ENCODE measurements at places on chromosomes 12 and 14. TPM values are rescaled to one million over a fixed set of nuclear protein-coding genes. Genes with fewer than 3 reads are reported as not detected.

The A2M gene
- 194 TPM for polyA plus RNA-seq

The FAM181A gene
- polyA plus RNA-seq: not detected

The PROX2 gene
- polyA plus RNA-seq: 3.3 TPM

The TRPV4 gene
- 19.2 TPM for polyA plus RNA-seq

The NYNRIN gene
- 44.1 TPM for polyA plus RNA-seq

The KLRG1 gene
- 2.2 TPM for polyA plus RNA-seq

The GALNT8 gene
- 2.7 TPM for polyA plus RNA-seq

The TBC1D30 gene
- 5.7 TPM for polyA plus RNA-seq

The YY1 gene
- 126 TPM for polyA plus RNA-seq

The PMEL gene
- 3.3 TPM for polyA plus RNA-seq

The HOXC4 gene
- 62.9 TPM for polyA plus RNA-seq

The MYF5 gene
- not detected for polyA plus RNA-seq

The KRT75 gene
- polyA plus RNA-seq: not detected

The NINJ2 gene
- 1.5 TPM for polyA plus RNA-seq

The RPL10L gene
- 0.11 TPM for polyA plus RNA-seq

The OR6C2 gene
- not detected for polyA plus RNA-seq

The SLC6A15 gene
- polyA plus RNA-seq: 0.88 TPM

The SCNN1A gene
- 64.4 TPM for polyA plus RNA-seq

The MDGA2 gene
- 2.6 TPM for polyA plus RNA-seq

The HSPA2 gene
- 18.6 TPM for polyA plus RNA-seq

The TSPAN19 gene
- 0.38 TPM for polyA plus RNA-seq

The TRIM9 gene
- 2.5 TPM for polyA plus RNA-seq

The CISTR gene
- polyA plus RNA-seq: 0.20 TPM

The MIA2 gene
- 77.6 TPM for polyA plus RNA-seq

The HOXC12 gene
- polyA plus RNA-seq: not detected

The MOAP1 gene
- polyA plus RNA-seq: 44.7 TPM

The CNTN1 gene
- 33.9 TPM for polyA plus RNA-seq

The TMEM233 gene
- 1.8 TPM for polyA plus RNA-seq

The GCH1 gene
- polyA plus RNA-seq: 8.5 TPM

The CABP1 gene
- polyA plus RNA-seq: 5.4 TPM

The PSMA6 gene
- 163 TPM for polyA plus RNA-seq

The AQP5 gene
- 2.3 TPM for polyA plus RNA-seq

The PRPH gene
- polyA plus RNA-seq: 0.56 TPM

The COX8C gene
- polyA plus RNA-seq: 0.43 TPM

The KRT4 gene
- polyA plus RNA-seq: 0.40 TPM

The PIWIL1 gene
- polyA plus RNA-seq: 3.4 TPM

The ZNF641 gene
- 23.4 TPM for polyA plus RNA-seq

The CTDSP2 gene
- 259 TPM for polyA plus RNA-seq

The C1S gene
- polyA plus RNA-seq: 47.4 TPM

The ZFHX2 gene
- polyA plus RNA-seq: 12.4 TPM

The KCNC2 gene
- 0.55 TPM for polyA plus RNA-seq

The TTC6 gene
- 0.31 TPM for polyA plus RNA-seq

The AQP6 gene
- 23.3 TPM for polyA plus RNA-seq
